ENCODE measurements at places on chromosomes 6 and 20.

- no peak for DNase-seq
These were observed 116.0 kb downstream of the CRYBG1 start for GRCh38 chr6:106476331-106477105.

DNA sequence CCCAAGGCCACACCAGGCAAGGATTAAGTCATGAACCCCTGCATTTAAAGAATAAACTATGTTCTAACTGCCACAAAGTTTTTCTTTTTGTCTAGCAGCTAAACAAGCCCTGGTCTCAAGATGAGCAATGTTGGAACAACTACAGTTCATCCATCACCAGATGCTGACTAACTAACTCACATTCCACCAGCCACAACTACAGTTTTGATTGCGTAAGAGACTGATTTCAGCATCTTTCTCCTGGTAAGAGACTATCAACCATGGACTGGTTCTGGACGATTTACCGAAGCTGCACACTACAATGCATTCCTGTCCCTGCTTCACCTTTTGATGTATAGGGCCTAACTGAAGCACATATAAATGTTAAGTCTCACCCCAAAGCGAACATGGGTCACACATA lies 43.0 kb downstream of the F13A1 start:
- DNase-seq = no peak

GRCh38 chr6:26140967-26141294 lies 53.7 kb downstream of the HFE start:
- no peak for DNase-seq

GRCh38 chr6:164294047-164294784 lies 879.7 kb downstream of the QKI start:
- no peak for DNase-seq

- no peak for DNase-seq
These were observed 93.1 kb upstream of the SOX4 start for GRCh38 chr6:21500314-21501020.

GRCh38 chr6:134701301-134701700 lies 248.6 kb downstream of the ALDH8A1 start:
- no peak for DNase-seq

DNA sequence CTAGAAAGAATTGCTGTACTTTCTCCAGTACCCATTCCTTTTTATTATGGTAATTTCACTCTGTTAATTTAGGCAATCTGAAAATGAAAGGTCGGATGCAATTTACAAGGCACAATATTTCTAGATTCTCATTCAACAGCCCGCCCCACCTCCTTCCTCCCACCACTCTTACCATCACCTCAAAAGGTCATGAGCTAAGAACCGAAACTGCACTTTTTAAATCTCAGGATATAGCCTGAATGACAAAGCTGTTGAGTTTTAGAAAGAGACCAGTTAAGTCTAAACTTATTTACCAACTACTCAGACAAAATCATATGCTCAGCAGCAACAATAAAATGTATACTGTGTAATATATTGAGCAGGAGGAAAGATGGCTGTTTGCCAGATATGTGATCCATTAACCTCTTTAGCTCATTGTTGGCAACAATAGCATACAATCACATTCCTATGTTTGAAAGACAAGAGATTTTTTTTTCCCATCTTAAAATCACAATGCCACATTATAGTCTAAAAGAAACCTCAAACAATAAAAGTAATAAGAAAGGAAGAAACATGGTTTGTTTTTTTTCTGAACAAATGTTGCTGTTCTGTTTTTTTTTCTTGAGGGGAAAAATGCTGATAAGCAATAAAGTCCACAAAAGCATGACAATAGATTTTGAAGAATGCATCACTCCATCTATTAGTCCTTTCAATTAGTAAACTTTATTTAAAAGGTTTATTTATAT lies 1.6 kb upstream of the HS3ST5 start:
- DNase-seq = no peak

- DNase-seq = no peak
These were observed 150.4 kb upstream of the BMP5 start for GRCh38 chr6:56025795-56026194.

DNA sequence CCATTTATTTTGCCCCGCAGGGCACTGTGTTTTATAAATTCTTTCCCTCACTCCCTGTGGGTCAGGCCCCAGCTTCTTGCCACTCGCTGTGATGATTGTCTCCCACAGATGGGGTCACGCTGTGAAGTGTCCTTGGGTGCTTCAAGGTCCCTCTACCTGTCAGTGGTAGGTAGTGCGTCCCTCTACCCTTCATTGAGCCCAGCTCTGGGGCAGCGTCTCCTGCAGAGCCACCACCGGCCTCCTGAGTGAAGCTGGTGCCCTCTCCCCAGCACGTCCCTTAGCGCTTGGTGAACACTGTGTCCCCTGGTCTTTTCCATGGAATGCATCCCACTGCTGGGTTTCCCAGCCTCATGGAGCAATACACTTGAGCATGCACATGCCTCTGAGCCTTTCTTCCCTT lies 108.2 kb downstream of the NRN1 start:
- DNase-seq = no peak

- no peak for DNase-seq
These were observed 45.6 kb downstream of the LY86 start for GRCh38 chr6:6633898-6634734.
